Glutamatergic neuron (in vitro differentiated cells): ENCODE measurements at places on chromosomes 7 and 10.

- DNase-seq: no peak
Observed at GRCh38 chr7:27799212-27799611, 59.2 kb downstream of the TAX1BP1 start.

DNA sequence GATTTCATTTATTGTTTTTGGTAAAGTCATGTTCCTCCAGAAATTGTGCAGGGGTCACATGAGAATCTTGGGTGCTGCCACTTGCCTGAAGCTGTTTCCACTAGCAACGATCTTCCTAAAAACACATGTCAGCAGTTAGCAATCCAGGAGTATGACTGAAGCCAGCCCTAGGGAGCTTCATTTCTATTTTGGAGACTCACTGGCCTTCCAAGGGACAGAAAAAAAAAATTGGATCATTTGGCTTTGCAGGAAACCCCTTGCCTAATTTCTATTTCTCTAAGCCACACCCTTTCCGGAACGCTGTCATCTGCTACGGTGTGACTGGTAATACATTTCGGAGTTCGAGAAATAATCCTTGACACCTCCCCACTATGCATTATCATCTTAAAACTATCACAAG lies 204.7 kb downstream of the TAX1BP1 start:
- no peak for DNase-seq

- no peak for DNase-seq
Observed at GRCh38 chr7:131836733-131837132, 280.3 kb upstream of the PODXL start.

GRCh38 chr7:117790731-117791130 lies 82.5 kb downstream of the CTTNBP2 start:
- DNase-seq: no peak

DNA sequence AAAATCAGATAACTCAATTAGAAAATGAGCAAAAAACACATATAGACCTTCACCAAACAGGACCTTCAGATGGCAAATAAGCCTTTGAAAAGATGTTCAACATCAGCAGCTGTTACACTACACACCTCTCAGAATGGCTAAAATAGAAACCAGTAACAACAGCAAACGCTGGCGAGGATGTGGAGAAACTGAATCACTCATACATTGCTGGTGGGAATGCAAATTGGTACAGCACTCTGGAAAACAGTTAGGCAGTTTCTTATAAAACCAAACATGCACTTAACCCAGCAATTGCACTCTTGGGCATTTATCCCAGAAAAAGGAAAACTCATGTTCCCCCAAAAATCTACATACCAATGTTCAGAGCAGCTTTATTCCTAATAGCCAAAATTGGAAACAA lies 37.7 kb upstream of the SMARCD3 start:
- no peak for DNase-seq

- no peak for DNase-seq
Observed at GRCh38 chr7:41730161-41730560, 27.3 kb upstream of the INHBA start.

- no peak for DNase-seq
Observed at GRCh38 chr10:76736392-76736791, 901.2 kb downstream of the KCNMA1 start.

DNA sequence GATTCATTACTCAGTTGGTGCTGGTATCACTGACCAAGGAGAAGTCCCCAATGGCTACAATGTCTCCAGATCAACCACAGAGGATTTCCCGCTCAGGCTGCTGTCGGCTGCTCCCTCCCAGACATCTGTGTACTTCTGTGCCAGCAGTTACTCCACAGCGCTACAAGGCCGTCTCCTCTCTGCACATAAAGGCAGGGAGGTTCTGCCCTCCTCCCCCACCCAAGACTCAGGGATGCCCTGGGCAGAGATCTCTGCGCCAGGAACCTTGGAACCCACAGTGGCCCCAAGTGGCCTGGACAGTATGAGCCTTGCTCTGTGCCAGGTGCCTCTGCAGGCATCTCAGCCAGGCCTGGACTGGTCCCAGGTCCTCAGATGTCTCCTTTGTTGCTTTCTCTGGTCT lies 193.4 kb upstream of the PRSS58 start:
- no peak for DNase-seq
